ENCODE measurements at places on chromosomes 16 and 17.

GRCh38 chr16:67342616-67343015 lies 16.0 kb downstream of the LRRC36 start:
- DNase-seq: no peak

DNA sequence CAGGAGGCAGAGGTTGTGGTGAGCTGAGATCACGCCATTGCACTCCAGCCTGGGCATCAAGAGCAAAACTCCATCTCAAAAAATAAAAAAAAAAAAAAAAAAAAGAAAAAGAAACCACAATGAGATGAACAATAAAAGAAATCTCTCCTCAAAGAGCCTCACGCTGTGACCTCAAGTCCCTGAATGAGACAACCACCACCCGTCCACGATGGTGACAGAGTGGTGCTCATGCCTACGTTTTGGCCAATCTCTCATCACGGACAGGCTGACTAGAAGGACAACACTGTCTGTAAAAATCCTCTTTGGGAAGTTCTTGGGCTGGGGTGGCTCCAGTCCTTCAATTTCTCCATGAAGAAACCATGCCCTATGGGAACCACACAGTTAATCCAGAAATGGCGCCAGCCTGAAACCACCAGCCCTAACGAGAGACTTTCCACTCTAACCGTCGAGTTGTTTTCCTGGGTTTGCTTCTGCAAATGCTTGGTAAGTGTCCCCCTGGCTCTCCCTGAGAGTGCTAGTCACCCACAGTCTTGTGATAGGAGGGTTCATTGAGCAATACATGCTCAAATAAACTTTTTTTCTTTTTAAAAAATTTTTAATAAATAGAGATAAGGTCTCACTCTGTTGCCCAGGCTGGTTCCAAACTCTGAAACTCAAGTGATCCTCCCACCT lies 15.0 kb upstream of the PRSS27 start:
- no peak for DNase-seq

DNA sequence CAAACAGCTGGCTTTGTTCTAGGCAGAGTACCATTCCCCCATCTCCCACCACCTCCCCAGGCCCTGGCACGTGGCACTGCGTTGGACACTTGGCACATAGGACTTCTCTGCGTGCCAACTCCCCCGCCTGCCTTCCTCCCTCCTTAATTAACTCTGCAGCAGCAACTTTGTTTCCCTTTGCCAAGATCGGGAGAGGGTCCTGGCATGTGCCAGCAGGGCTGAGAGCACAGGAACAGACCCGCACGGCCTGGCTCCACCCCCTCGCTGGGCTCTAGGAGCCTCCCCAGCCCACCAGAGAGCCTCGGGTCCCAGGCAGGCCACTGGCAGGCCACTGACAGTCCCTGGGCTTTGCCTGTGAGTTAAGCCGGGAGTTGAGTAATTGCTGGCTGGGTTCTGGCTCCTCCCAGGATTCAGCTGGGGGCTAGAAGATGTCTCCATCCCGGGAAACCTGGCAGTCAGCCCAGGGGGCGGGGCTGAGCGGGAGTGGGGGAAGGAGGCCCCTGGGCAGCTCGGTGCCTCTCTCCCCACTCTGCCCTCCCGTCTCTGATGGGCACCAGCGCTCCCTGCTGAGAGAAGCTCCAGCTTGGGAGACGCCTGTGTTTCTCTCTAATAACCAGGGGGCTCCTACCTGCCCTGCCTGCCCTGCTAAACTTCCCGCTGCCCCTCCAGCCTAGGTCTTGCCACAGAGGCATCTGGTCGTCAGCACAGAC lies 224.0 kb upstream of the TNRC6C start:
- no peak for DNase-seq

DNA sequence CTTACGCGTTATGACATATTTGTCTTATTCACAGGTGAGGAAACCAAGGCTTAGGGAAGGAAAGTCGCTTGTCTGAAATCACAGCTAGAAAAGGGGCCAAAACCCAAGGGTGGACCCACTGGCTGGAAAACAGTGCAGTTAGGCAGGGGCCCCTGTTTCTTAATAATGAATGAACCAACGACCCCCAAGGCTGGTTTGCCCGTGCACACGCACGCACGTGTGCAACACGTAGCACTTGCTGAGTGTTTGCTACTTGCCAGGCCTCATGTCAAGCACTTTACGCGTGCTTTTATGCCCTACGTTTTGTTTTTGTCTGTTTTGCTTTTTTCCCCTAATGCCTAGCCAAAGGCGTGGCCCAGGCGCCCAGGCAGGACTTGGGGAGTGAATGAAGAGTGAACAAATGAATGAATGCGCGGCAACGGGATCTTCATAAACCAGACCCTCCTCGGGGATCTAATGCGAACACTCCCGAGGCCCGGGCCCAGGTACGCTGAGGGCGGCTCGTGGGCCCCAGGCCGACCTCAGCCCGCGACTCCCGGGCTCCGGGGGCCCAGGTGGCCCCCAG lies 571 bp upstream of the USP10 start:
- no peak for DNase-seq

GRCh38 chr17:50137042-50137441 lies 7.1 kb upstream of the SAMD14 start:
- DNase-seq: no peak

DNA sequence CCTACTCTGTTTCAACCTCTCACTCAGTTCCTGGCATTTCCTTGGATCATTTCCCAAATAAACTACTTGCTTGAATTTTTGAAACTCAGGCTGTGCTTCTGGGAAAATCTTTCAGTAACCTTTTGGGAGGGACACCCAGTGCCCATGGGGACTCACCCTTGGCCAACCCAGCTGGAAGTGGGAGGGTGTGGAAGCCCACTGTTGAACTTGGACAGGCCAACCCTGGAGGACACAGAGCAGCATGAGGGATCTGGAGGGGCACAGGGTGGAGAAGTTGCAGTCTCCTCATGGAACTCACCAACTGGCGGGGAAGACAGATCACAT lies 11.2 kb downstream of the RTN4RL1 start:
- no peak for DNase-seq

GRCh38 chr17:73535746-73536145 lies 108.5 kb downstream of the SDK2 start:
- no peak for DNase-seq

DNA sequence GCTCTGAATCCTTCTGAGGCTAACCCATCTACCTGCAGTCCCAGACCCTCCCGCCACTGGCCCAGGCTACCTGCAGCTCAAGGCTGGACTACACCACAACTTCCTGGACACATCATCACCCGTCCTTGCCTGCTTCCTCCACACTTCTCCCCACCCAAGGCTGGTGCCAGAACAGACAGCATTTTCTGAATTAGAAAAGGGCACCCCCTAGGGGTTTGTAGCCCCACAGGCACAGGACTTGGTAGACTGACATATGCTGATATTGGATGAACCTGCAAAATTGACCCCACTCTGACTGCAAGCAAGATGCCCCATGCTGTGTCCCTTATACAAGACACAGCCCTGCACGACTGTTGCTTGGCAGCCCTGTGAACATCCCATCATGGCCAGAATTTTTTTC lies 271.5 kb upstream of the C16orf82 start:
- DNase-seq: no peak

DNA sequence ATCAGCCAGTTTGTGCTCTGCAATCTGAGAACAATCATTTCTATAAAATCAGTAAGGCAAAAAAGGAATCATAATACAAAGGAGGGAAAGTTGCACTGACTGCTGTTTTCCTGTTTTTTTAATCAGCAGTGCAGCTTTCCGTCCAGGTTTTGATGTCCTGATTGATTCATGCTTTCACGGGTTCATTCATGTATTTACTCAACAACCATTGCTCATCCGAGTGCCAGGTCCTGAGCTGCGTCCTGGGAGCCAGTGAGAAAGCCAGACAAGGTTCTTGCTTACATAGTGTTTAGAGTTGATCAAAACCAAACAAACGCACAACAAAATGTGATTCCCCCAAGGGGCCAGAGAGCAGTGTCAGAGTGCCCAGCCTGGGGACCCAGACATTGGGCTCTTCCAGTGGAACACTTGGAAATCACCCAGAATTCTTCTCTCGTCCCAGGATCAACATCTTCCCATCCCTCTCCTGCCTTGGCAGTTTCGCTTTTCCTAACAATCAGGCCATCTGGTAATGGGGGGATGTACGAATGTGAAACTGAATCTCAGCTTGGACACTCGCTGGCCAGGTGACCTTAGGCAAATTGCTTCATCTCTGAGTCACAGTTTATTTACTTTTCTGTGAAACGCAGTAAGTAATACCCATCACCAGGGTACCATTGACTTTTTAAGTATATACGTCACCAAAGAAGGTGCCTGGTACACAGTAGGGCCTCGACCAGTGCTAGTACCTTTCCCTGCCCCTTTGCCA lies 13.3 kb upstream of the C1QL1 start:
- no peak for DNase-seq

GRCh38 chr17:47427985-47428384 lies 102.9 kb upstream of the NPEPPS start:
- DNase-seq: no peak

GRCh38 chr16:8571061-8571596 lies 19.2 kb downstream of the TMEM114 start:
- no peak for DNase-seq

DNA sequence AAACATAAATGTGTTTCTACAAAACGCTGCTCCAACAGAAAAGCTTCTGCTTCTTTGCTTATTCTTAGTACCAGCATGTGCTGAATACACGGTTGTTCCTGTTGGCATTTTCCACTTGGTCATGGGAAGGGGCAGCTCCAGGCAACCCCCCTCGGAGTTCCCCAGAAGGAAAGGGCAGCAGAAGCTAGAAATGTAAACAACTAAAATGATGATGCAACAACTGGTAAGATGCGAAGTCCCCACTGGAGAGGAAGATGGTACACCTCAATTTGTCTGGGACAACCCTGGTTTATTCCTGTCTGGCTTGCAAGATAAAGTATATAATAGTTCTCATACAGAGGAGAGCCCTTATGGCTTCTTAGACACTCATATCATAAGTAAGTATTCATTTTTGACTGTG lies 9.2 kb upstream of the CCL13 start:
- DNase-seq: no peak

DNA sequence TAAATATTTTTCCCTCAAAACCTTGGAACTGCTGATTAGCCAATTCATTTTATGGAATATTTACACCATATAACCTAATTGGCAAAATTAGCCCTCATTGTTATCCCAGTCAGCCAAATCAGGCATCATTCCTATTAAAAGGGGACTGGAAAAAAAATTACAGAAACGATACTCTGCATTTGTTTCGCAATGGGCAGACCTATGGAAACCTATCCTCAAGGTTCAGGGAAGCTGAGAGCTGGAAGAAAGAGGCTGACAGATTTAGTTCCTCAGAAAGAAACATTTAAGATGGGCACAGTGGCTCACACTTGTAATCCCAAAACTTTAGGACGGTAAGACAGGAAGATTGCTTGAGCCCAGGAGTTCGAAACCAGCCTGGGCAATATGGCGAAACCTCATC lies 85.6 kb upstream of the RPH3AL start:
- DNase-seq: no peak
